ENCODE measurements at places on chromosomes 2 and 18. TPM values are rescaled to one million over a fixed set of nuclear protein-coding genes. Genes with fewer than 3 reads are reported as not detected.

- no peak for DNase-seq
These were observed 13.0 kb downstream of the MTERF4 start for GRCh38 chr2:241088791-241089732.

GRCh38 chr18:23547846-23548245 is 38.5 kb downstream of the NPC1 start:
- DNase-seq: no peak

The MAP2 gene
- total RNA-seq: 0.23 TPM

DNA sequence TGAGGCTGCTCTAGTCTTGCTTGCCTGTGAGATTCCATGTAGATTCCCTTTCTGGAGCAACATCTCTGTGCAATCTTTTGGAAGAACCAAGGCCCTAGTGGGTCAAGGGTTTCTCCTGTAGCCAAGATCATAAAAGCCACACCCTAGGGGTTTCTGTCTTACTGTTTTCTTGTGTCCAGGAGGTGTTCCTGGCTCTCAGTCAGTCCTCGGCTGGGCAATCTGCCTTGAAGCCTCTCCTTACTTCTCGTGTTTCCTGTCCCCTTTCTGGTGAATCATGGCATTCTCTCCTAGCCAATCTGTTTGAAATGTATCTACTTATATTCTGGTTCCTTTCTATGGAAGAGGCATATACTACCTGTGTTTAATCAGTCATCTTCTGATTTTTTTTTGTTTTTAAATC is 484.8 kb upstream of the UBE2E3 start:
- peak; percentile 22 for DNase-seq

The C1GALT1C1L gene
- not detected for total RNA-seq

The STEAP3 gene
- 42.4 TPM for total RNA-seq

- DNase-seq: no peak
These were observed 250.9 kb downstream of the ICOS start for GRCh38 chr2:204187229-204188083.

GRCh38 chr18:2656237-2656980 is 883 bp downstream of the SMCHD1 start:
- DNase-seq: peak; percentile 31

GRCh38 chr2:56960581-56960980 is 776.8 kb downstream of the CCDC85A start:
- DNase-seq: no peak

DNA sequence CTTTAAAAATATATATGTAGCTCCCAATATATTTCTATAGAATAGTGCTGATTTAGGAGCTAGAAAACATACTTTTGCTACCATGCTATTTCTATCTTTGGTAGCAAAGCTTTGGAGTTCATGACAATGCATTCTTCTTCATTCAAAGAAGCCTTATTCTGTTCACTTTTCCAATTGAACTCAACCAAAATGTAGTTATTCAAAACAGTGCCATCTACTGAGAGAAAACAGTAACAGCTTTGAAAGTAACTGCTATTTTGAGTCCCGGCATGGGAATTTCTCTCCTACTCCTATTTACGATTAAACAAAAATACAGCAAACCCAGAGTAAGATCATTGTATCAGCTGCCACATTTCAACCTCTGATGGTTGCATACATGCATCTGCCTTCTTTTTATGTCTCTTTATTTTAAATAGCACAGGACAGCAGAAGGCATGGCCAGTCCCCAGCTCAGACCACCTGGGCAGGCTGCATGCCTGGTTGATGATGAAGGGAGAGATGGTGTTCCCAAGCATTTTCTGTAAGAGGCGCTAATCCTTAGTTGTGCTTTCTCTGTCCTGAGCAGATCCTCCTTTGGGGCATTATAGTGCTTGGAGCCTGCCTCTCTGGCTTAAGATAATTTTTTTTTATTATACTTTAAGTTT is 69.7 kb upstream of the SULT1C3 start:
- DNase-seq: peak; percentile 26

The FBLN7 gene
- 4.4 TPM for total RNA-seq

The MYCN gene
- not detected for total RNA-seq

GRCh38 chr2:236086971-236087465 is 81.2 kb downstream of the GBX2 start:
- DNase-seq: no peak

DNA sequence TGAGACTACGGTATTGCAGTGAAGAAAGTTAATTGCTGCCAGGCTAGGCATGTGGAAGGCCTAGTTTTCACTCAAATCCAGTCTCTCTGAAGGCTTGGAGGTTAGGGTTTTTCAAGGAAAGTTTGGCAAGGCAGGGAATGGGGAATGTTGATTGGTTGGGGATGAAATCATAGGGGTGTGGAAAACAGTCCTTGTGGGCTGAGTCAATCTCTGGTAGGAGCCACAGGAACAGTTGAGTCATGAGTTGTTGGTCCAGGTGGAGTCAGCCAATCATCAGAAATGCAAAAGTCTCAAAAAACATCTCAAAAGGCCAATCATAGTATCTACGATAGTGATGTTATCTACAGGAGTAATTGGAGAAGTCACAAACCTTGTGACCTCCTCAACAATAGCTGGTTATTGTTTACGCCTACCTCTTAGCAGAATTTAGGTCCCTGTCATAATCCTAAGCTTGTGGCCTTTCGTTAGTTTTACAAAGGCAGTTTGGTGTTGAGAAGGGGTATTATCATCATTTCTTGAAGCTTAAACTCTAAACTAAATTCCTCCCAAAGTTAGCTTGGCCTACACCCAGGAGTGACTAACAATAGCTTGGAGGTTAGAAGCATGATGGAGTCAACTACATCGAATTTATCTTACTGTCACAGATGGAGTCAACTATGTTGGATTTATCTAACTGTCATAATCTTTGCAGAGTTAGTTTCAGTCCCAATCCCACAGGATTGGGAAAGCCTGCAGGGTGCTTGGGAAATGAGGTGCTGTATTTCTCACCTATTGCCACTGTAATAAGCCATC is 33.7 kb upstream of the APCDD1 start:
- peak; percentile 72 for DNase-seq

GRCh38 chr2:14896330-14897030 is 264.0 kb downstream of the LRATD1 start:
- DNase-seq: no peak

DNA sequence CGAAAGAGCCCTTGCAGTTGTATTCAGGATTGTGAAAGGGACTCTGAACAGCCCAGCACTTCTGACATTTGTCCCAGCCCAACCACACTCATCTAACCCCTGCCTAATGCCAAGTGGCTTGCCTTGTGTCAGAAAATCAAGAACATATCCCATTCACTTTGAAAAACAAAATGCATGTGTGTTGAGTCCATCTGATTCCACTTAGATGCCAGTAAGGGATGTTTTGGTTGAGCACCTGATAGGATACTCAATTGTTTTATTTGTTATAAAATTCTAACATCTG is 776.8 kb downstream of the BCL11A start:
- DNase-seq: no peak

- no peak for DNase-seq
These were observed 51.8 kb upstream of the EPC2 start for GRCh38 chr2:148592791-148593190.

The C2orf80 gene
- total RNA-seq: not detected

DNA sequence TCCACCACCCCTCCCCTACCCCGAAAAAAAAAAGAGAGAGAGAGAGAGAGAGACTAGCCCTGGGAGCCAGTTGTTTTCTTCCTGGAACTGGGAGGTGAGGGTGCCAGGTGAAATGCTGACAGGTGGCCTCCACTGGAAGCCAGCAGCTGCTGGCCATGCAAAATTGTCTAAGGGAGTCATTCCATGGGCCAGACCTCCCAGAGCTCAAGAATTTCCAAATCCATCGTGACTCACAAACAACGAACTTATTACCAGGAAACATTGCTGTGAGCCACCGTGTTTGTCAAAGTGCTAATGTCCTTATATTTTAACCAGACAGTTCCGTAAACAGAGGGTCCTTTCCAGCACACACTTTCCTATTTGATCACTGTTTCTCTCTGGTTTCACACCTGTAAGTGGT is 68.5 kb upstream of the PID1 start:
- peak; percentile 78 for DNase-seq

- DNase-seq: no peak
These were observed 79.6 kb upstream of the REV1 start for GRCh38 chr2:99569386-99569785.

The BBS5 gene
- total RNA-seq: 7.2 TPM

The GAD1 gene
- 0.29 TPM for total RNA-seq

The CPO gene
- not detected for total RNA-seq

Measured in LHCN-M2 (cell line).